ENCODE measurements at places on chromosomes 2 and 18. TPM values are rescaled to one million over a fixed set of nuclear protein-coding genes. Genes with fewer than 3 reads are reported as not detected.

GRCh38 chr2:126886211-126886915 is 12.3 kb upstream of the TEX51 start:
- peak; percentile 56 for DNase-seq

PECR gene
- polyA plus RNA-seq: 15.4 TPM

- DNase-seq: no peak
Measured at GRCh38 chr2:28338831-28339321, 53.8 kb upstream of the FOSL2 start.

DNA sequence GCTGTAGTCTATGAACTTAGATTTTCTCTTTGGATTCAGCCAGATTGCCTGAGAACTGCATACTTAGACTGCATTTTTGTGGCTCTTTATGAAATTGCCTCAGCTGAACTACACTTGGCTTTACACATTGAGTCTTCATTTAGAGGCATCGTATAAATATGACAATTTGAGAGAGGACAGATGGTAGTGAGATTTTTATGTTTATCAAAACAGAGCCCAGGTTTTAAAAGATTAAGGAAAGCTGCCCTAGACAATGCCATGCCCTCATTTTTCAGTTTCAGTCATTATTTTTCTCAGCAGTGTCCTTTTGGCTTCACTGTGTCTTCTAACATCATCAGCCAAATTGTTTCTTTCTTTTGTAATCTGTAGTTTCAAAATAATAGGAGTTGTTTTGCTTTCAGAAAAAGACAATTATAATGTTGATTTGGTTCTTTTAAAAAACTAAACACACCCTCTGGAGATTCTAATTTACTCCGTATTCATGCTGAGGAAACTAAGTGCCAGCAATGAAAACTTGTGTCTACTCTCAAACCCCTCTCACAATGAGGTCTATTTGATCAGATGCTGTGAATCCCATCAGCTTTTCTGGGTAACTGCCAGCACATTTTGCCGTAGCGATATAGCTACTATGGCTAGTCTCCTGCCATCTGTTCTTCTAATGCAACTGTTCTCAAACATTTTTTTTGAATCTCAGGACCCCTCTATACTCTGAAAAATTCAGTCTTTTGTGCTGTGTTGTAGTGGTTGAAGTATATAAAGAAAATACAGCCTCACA is 46.2 kb downstream of the TWSG1 start:
- DNase-seq: peak; percentile 57

HOXD8 gene
- 0.05 TPM for polyA plus RNA-seq

DNA sequence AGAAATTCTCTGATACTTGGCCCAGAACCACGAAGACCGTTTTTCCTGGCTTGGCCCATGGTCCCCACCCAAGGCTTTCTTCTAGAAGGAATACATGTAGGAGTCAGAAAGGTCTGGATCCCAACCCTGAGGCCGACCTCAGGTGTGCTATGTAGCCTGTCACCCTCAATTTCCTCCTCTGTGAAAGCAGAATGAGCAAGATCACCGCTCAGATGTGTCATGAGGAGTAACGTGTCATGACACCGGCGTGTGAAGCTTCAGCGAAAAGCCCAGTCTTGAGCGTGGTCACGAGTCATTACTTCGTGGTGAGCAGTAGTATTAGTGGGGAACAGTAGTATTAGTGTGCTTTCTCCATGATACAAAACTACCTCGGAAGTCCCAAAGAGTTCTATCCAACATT is 103.4 kb downstream of the ALPK2 start:
- peak; percentile 69 for DNase-seq

DNA sequence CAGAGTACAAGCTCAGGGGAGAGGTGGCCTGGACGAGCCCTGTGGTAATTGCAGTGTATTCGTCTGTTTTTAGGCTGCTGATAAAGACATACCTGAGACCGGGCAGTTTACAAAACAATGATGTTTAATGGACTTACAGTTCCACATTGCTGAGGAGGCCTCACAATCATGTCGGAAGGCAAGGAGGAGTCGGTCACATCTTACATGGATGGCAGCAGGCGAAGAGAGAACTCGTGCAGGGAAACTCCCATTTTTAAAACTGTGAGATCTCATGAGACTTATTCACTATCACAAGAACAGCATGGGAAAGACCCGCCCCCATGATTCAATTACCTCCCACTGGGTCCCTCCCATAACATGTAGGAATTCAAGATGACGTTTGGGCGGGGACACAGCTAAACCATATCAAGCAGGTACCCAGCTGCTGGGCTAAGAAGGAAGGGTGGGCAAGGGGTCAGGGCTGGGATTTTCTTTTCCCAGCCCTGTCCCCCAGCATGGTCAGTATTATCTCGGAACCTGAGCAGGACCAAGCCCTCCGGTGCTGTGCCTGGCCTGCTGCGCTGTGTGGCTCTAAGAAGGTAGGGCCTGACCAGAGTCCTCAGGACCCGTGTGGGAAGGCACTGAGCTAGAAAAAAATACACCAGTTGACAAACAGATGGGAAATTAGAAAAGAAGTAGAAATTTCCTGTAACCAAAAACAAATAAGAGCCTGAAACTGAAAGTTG is 78.6 kb upstream of the SH3BP4 start:
- no peak for DNase-seq

DNA sequence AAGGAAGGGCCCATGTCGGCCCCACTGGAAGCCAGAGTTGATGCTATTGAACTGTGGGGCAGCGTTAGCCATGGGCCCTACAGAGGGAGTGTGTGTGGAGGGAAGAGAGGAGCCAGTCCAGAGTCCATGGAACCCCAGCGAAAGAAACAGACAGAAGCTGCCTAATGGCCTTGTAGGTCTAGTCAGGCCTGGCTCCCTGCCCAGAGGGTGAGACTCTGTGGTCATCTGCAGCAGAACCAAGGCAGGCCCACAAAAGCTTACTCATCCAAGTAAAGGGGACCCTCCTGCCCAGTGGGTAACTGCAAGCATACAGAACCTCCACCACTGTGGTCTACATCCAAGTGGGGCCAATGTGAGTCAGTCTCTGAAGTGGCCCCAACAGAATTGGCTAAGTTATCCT is 439.8 kb downstream of the TGIF1 start:
- DNase-seq: peak; percentile 56

DNA sequence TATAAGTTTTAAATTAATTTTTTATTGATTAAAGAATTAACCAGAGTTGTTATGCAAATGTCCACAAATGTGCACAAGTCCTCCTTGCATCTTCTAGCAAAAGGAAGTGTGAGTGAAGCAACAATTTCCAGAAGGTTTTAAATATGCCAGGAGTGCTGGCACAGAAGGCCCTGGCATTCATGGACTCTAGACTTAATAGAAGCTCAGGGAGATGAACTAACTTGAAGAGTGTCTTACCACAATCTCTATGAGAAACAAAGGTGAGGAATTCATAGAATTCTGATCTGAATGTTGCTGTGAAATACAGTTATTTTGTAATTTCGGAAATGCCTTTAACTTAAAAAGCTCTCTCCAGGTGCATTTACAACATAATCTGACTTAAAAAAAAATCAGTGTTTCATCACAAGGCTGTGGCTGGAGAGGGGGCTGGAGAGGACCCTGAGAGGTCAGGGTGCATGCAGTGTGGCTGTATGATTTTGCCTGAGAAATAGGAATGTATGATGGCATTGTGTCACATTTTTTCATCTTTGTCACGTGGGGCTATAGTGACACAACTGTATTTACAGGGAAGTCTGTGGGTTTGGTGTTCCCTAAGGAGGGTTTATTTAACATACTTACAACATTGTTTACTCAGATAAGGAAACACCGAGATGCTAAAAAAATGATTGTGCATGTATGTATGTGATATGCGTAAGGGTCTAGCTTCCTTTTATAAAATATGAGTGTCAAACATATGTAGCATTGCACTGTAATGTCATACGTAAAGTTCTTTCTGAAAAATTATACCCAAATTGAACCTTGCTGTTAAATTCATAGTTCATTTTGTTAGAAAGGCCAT is 66.2 kb downstream of the MAP4K4 start:
- DNase-seq: no peak

YPEL5 gene
- 94.7 TPM for polyA plus RNA-seq

DNA sequence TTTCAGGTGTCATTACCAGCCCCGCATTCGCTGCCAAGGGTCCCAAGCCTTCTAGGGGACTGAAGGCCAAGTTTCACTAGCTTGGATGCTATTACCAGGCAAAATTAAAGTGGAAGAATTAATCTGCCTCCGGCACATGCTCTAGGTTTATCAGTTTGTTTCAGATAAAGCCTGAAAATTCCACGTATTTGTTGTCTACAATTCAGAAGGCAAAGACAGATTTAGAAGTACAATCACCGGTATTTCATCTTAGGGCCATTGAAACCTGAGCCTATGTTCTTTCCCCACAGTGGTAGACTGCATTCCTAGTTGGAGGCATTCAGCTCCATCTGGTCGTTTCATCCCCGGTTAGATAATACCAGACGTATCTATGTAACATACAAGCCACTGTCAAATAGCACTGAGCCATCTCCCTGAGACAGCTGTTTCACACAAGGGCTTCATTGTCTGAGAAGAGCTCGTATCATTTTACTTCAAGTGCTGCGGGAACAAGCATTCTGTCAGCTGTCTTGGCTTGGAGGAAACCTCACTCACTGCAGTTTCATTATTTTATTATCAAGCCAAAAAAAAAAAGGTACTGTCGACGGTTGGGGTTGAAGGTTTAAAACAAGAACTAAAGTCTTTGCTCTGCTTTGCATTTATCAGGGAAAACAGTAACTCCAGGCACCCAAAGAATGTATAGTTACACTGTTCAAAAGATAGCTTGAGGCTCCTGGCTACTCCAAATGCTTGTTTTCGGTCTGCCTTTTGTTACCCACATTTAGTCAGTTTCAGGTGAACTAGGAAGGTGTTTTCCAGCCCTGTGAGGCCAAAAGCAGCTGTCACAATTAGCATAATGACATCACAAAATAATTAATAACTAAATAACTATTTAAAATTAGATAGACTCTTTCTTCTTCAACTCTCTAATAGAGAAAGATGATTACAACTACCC is 76.7 kb downstream of the TGIF1 start:
- DNase-seq: peak; percentile 86

AQP12A gene
- polyA plus RNA-seq: not detected

DNA sequence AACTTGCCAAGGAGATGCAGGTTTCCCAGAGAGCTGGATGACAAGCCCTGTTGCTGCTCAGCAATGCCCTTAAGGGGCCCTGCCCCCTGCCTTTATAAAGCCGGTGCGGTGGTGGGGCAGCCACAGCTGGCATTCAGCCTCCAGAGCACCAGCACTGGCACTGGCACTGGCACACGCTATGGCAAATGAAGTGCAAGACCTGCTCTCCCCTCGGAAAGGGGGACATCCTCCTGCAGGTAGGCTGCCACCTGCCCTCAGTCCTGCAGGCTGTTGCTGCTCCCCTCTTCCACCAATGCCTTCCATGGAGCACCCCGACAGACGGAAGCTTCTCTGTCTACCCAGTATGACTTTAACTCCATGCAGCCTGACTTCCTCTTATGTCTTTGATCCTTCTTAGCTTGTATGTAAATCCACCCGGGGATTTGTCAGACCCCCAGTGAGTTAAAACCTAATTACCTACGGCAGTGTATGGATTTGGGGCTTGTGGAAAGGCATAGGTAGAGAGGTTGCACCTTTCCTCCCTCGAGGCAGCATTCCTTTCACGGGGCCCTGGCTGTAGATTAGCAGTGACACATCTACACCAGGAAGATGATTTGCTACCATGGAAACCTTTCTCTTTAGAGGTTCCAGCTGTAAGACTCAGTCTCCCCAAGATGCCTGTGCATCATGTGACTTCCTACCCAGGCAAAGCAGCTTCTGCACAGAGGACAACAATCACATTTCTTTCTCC is at the start of gene DAPL1:
Gene DAPL1, plus strand, starts transcription at position 123 of the 730 bp plus-strand sequence. Its CDS starts 56 bp downstream, at position 179.
- no peak for DNase-seq

PTPRM gene
- 86.6 TPM for polyA plus RNA-seq

GRCh38 chr2:60936757-60937156 is 55.4 kb downstream of the REL start:
- no peak for DNase-seq

AGXT gene
- polyA plus RNA-seq: not detected

DNA sequence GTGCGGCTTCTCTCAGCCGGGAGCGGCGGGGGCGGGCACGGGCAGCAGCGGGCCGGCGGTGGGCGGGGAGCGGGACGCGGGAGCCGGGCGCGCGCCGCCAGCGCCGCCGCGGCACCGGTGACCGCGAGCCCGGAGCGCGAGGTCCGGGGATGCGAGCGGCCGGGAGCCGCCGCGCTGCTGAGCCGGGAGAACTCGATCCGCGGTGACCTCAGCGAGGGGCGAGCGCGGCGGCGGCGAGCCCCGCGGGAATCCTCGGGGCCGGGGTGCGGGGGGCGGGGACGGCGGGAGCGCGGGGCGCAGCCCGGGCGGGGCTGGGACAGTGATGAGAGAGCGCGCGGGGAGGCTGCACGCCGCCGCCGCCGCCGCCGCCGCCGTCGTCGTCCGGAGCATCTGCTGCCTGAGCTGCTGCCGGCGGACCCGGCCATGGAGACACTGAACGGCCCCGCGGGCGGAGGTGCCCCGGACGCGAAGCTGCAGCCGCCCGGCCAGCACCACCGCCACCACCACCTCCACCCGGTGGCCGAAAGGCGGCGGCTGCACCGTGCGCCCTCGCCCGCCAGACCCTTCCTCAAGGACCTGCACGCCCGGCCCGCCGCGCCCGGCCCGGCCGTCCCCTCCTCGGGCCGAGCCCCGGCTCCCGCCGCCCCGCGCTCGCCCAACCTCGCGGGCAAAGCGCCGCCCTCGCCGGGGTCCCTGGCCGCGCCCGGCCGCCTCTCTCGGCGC is at the start of gene MTCL1:
Gene MTCL1, plus strand, starts transcription at position 319 of the 723 bp plus-strand sequence. Its CDS starts 105 bp downstream, at position 424.
- peak; percentile 39 for DNase-seq

GRCh38 chr2:218152172-218152571 is 14.6 kb downstream of the CXCR1 start:
- no peak for DNase-seq

DNA sequence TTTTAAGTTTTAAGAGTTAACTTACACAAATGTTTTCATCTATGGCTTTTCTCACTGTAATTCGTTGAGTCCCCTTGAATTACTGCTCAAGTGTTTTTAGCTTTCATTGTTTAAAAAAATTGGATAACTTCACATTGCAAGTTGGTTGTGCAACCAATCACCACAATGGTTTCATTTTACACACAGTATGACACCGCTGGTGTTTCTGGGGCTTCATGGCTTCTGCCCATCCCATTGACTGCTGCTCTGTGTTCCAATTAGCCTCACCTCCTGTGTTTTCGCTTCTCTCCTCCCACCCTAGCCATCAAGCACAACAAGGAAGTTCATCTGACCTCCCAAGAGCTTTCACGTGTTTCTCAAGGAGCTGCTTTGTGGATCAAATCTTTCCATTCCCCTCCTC is 199.1 kb upstream of the CHAC2 start:
- peak; percentile 6 for DNase-seq

LRRC30 gene
- not detected for polyA plus RNA-seq

KCNJ13 gene
- polyA plus RNA-seq: not detected

KYNU gene
- 1.7 TPM for polyA plus RNA-seq

DNA sequence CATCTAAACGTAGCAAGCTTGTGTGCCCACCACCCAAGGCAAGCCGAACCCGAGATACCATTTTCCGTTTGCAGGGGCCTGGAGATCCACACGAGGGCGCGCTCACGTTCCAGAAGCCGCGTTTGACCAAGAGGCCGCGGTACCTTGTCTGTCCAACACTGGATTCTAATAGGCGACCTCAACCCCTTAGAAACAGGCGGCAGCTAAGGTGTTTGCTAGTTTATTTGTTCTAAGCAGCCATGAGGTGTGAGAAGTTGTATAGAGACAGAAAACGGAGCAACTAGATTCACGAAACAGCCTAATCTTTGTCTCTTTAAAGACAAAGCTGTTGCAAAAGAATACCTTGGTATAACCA is 4.2 kb downstream of the HOXD11 start:
- DNase-seq: peak; percentile 38
